NCI-H510A (cell line): ENCODE measurements at places on chromosomes 11 and 22.

DNA sequence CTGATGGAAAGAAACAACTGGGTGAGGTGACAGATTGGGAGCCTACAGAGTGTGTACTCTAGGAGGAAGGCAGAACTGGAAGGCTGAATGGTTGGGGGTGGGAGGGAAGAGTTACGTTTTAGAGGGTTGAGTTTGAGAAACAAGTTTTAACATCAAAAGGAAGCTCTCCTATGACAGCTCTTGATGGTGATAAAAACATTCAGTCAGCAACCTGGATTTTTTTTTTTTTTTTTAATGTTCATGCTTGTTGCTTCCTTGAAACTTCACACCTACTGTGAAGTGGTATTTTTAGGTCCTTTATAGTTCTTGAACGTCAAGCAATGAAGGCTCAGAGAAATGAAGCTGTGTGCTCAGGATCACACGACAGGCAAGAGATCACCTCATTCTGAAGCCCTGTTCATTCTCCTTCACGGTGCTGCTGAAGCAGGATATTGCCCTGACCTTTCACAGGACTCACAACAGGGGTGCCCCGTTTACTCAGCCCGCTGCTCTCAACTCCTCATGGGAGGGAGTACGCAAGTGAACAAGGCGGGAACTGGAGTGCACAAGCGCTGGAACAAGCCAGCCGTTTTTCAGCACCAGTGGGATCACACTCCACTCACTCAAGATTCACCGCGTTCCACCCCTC is 1.6 kb upstream of the TMEM109 start:
- no peak for DNase-seq

DNA sequence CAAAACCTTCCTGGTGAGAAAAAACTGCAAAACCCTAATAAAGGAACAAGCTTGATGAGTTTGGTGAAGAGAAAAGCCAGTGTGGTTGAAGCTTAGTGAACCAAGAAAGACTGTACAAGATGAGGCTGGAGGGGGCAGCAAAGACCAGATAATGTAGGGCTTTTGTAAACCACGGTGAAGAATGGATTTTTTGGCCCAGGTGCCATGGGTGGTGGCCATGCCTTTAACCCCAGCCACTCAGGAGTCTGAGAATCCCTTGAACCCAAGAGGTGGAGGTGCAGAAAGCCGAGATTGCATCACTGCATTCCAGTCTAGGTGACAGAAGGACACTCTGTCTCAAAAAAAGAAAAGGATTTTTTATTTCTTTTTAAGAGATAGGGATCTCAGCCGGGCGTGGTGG is 5.0 kb upstream of the ZDHHC5 start:
- no peak for DNase-seq

GRCh38 chr11:120877746-120878365 is 146.0 kb upstream of the TBCEL start:
- DNase-seq, result no peak

DNA sequence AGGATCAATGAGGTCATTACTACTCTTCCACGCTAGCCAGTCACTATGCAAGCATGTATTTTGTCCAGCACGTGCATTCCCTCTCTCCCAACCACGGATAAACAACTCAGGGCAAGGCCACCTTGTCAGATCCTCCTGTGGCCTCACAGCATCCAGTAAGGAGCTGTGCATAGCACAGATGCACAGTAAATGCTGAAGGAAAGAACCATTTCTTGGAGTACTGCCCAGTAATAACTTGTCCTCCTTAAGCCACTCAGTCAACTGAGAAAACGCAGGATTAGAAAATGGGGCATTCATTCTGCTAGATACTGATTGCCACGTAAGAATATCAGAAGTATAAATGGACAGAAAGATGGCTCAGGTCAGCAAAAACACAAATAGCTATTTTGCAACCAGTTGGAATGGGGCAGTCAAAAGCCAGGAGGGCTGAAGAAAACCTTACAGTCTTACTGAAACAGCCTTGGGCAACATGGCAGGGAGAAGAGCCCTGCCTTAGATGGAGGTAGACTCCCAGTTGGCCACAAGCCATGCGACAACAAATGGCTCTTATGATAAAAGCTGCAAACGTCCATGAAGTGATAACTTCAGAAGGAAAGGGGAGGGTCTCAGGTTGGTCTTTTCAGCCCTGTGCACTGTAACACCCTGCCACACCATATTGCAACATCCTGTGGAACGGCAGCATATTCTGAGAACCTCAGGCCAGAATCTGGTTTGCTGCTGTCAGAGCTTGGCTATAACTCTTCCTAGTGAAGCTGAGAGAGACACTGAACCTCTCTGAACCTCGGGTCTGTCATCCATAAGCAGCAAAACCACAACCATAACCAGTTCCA is 23.0 kb downstream of the PC start:
- no peak for DNase-seq

GRCh38 chr11:88801484-88802123 is 264.2 kb downstream of the GRM5 start:
- DNase-seq, result no peak

DNA sequence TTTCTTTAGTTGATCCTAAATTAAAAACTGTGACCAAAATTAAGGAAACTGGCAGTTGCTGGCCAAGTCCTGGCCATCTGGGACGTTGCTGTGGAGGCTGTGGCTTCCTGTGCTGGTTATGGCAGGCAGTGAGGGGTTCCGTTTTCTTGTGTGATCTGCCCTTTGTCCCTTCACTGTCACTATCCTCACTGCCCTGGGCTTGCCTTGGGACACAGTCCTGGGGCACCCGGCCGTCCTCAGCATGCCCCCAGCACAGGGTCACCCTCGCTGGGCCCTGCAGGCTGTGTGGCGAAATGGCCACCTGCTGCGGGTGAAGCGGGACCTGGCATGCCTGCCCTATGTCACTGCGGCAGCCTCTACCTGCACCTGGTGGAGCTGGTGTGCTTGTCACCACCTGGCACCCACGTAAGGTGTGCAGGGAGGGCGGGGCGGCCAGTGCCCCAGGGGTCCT is 52.5 kb upstream of the SLC22A12 start:
- DNase-seq, result no peak

- no peak for DNase-seq
Observed at GRCh38 chr22:37248251-37248650, 4.2 kb upstream of the RAC2 start.

GRCh38 chr11:9574622-9575259 is 1.3 kb downstream of the WEE1 start:
- DNase-seq, result no peak

GRCh38 chr11:29449281-29450074 is 567.4 kb downstream of the KCNA4 start:
- no peak for DNase-seq

- DNase-seq, result no peak
Observed at GRCh38 chr11:101866619-101867491, 48.0 kb upstream of the CEP126 start.

DNA sequence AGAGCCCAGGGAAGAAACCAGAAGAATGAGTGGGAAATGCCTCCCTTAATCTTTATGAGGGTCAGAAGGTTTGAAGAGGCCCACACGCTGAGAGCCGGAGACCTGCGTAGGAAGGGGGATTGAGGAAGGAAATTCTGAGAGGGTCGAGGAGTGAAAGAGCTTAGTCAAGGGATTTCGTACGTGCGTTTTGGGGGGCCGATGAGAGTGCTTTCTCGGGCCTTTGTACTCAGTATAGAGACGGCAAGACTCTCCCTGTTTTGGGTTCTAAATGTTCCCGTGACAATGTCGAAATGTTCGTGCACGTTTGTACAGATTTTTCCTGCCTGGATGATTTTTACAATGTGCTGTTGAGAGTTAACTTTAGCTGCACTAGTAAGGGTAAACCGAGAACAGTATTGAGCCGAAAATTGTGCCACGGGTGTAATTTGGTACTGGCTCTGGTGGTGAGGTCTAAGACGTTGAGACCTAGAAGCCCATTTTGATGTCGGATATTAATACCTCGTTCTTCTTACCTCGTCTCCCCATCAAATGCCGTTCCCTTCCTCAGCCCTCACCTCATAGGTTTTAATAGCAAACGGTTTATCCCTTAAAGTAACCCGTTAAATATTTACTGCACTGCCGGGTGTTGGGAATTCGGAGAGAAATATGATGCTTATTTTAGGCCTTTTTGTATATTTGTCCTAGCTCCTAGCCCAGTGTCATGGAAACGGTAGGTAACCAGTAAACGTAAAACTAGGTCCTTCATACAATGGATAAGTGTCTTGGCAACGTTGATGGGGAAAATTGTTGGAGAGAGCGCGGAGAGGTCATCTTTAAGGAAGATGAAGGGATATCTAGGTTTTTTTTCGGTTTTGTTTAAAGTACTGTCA is 734 bp downstream of the C11orf58 start:
- DNase-seq, result no peak

DNA sequence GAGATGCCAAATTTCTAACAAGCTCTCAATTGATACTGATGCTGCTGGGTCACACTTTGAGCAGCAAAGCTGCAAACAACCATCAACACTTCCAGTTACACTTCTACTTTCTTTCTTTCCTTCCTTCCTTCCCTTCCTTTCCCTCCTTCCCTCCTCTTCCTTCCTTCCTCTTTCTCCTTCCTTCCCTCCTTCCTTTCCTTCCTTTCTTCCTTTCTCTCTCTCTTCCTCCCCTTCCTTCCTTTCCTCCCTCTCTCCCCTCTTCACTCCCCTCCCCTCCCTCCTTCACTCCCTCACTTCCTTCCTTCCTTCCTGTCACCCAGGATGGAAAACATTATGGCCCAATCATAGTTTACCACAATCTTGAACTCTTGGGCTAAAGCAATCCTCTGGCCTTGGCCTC is 33.0 kb upstream of the PIK3C2A start:
- no peak for DNase-seq

- no peak for DNase-seq
Observed at GRCh38 chr11:1870721-1871466, 18.0 kb downstream of the LSP1 start.

DNA sequence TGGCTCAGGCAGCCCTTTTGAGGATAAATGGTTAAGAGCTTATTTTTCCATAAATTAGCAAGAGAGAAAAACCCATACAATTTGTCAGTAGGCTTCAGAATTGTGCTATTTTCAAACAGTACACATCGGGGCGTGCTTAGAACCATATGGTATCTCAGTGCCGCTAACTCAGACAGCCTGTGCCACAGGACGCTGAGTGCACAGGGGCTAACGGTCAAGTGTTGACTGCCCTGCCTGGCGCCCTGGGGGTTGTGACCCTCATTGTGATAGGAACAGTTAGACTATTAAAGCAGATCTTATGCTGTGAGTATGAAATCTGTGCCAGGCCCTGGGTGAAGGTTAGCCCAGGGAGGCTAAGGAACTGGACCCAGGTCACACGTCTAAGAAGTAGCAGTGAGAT is 1519.7 kb downstream of the BRD1 start:
- no peak for DNase-seq

- no peak for DNase-seq
Observed at GRCh38 chr22:50141891-50142363, 28.6 kb upstream of the PANX2 start.

- DNase-seq, result no peak
Observed at GRCh38 chr11:7892840-7893254, 38.2 kb downstream of the OR10A6 start.

DNA sequence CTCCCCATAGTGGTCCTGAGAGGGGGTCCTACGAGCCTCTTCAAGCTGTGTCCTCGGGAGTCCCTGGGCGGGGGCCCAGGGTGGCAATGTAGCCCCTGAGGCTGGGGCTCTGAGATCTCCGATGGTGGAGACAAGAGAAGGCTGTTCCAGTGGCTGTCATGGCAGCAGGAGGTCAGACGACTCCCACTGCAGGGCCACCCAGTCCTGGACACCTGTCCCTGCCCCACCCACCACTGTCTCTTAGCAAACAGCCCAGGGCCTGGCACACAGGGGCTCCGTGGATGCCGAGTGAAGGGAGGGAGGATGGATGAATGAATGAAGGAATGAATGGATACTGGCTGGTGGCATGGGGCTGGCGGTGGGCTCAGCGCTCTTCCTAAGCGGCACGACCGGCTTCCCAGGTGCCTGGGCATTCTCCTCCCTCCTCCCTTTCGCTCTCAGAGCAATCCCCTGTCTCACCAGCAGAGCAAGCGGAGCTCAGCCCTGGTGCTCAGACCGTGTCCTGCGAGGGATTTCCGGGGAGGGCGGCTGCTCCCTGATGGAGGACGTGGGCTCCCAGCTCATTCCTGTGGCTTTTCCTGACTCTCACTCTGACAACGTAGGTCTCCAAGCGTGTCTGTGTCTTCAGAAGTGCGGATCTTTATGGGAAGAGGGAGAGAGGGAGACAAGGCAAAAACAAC is 1272.6 kb downstream of the BRD1 start:
- peak; percentile 44 for DNase-seq

DNA sequence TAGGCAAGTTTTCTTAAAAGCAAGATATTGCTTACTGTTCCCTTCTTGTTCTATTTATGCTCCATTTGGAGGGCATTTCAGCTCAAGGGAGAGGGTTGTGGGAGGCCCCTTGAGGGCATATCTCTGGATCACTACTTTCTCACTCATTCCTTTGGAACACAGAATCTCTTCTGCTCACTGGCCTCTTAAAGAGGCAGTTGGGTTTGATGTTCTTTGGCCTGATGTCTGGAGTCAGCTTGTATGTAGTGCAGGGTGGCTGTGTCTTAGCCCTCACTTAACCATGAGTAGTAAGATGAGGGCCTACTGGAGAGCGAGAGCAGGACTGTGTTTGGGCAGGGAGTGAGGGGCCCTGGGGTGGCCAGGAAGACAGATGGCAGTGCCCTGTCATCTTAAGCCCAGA is 3.6 kb downstream of the INCENP start:
- no peak for DNase-seq

- DNase-seq, result no peak
Observed at GRCh38 chr11:118827118-118827517, 36.2 kb upstream of the DDX6 start.

GRCh38 chr11:31640611-31641010 is 131.0 kb downstream of the ELP4 start:
- DNase-seq, result no peak

DNA sequence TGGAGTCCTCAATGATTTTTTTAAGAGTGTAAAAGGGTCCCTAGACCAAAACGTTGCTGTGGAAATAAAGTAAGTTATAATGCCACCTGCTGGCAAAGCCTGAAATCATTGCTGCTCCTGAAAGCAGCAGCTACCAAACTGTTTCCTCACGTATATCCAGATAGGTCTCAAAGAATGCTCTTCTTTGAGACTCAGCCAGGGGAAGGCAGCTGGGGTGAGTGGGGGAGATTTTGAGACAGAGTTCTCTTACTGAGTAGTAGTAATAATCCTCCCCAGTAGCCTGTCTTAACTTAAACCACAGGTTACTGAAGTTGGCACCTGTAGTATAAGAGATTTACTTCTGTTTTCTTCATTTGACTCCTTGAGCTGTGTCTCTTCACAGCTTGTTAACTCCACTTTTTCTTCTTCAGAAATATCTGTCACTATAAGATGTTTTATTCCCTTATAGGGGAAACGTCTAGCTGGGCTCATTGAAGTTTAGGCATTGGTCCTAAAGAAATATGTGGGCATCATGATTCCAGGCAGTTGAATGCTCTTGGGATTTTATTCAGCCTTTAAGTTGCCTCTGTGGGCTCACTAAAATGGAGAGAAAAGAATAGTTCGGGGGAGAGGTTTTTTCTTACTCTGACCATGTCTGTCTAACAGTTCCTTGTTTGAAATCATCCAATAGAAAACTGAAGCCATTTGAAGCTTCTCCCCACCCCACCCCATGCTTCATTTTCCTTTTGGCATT is 77.9 kb downstream of the BTBD10 start:
- DNase-seq, result no peak
